ENCODE measurements at places on chromosomes 16 and 17.

GRCh38 chr17:77718669-77718961, 239.9 kb upstream of the TNRC6C start:
- DNase-seq, result no peak

GRCh38 chr16:705431-706188, at the start of gene FBXL16:
Gene FBXL16 (minus strand): TSS chr16:705801. CDS start chr16:697405, 8,396 bp downstream.
- DNase-seq, result peak; percentile 93

DNA sequence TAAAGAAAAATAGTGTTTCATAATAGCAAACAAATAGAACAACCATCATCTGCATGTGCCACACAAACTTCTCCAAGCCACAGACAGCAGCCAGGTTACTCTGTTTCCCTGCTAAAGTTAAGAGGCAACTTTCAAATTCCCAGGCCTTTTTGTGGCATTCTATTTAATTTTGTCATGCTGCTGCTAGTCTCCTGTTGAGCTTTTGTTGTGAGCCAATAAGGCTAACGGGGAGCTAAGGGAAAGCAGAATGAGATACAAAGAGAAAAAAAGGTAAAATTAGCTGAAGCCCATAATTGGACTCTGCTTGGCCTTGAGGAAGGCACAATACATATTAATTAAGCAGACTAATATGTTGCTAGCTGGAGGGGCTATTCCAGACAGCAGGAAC, 74.7 kb upstream of the GNAO1 start:
- no peak for DNase-seq

DNA sequence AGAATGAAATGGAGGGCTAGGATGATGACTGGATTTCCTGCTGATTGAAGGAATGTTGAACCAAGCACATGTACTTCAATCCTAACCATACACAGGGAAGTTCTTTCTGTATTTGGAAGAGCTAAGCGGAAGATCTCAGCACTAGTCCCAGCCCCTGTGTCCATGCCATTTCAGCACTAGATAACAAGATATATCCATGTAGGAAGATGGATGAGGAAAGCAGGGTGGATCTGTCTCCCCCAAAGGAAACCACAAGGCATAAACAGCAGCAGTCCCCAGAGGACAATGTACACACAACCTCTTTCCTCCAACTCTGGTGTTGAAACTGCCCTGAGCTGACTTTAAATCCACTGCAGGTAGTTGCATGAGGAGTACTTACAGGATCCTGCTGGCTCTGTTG, 75.1 kb downstream of the GRIN2A start:
- DNase-seq, result no peak

DNA sequence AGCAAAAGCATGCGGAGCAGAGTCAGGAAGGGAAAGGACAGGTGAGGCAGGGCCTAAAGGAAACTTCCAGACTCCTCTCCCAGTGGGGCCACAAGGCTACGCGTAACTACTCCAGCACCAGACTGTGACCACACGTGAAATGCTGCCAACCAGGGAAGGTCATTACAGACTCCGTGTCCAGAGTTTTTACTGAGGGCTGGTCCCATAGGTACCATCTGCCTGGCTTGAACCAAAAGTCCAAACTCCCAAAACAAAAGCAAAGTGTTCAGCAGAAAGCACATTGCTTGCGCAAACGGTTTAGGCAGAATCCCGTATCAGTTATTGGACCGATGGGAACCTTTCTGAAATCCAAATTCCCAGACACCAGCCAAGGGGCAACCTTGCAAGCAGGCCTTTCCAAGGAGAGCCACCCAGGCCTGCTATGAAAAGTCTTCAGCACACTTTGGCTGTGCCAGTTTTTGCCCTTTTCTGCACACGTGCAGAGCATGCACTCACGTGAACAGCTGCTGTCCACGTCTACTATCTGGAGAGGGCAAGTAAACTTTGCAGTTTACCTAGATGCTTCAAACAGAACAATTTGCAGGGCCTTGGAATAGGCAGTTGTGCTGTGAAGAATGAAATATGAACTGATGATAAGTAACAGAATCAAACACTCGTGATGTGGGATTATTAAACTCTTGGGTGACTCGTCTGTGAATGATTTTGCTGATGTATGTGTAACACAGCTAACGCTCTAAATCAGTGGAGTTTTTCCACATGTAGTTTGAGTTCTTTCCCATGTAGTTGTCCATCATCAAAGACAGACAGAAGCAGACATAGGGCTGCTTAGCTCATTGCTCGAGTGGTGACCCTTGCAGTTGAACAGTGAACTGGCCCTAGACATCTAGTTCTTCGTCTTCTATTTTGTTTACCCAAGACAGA, 58.1 kb upstream of the CRISPLD2 start:
- DNase-seq, result no peak

DNA sequence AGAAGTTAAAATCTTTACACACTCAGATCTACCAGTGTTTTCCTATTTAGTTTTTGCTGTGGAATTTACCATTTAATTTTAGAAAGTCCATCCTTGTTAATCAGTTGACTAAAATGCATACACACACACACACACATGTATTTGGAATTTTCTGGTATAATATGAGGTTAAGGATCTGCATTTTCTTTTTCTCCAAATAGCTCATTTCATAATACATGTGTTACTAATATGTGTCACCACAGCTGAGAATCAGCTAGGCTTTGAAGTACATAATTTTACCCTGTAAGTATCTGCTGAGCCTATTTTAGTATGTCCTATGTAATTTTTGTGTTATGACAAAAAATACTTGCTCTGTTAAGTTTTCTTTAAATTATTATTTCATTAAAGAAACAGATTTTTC, 143.2 kb downstream of the PHKB start:
- DNase-seq, result no peak

- DNase-seq, result peak; percentile 9
Observed at GRCh38 chr17:55388842-55389241, 32.8 kb downstream of the MMD start.

DNA sequence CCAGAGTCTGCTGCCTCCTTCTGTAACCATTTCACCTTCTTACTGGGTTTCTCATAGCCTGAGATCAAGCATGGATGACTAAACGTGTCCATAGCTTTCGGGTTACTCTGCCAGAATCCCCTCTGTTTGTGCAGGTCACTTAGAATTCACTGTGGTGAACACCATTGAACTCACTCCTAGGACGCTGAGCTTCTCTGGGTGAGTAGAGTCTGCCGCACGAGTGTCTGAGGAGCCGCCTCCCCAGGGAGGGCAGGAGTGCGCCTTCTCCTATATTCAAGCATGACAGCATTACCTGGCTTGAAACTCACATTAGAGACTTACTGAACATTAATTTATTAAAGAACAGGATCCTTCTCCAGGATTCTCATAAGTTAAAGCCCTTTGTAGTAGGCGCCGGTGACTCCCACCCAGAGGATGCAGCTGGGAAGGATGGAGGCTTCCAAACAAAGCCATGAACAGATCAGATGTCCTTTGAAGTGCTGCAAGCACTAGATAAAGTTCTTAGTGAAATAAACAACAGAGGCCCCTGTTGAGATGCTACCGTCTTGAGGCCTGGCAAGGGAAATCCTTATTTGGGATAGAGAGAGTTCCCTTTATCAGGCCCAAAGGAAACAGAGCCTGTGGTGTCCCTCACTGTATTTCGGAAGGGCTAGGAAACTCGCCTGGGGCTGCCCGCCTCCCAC, 144.6 kb upstream of the PLCG2 start:
- DNase-seq, result no peak

DNA sequence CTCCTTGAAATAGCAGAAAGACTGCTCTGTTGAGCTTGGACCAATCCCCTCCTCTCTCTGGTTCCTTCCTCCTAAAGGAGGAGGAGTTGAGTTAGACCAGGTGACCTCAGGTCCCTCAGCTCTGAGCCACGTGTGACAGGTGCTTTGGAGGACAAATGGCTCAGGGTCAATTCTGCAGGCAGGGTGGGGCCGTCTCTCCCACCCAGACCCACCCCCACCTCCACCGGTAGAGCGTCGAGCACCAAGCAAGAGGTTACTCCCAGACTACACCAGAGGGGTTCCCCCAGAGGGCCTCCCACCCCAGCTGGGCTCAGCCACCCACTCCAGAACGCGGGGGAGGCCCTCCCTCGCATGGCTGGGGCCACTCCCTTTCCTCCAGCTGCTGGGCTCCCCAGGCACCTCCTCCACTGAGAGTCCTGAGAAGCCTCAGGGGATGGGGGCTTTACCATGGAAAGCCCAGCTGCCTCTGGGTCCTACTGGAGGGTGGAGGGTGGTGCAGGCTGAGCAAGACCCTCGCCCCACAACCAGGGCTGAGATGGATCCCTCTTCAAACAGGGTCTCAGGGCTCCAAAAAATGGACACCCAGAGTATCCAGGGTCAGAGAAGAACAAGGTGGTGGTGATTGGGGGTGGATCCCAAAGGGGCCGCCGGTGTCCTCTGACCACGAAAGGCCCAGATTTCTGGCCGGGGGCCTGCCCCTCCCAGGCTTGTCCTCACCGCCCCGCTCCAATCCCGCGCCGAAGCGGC, 7.6 kb downstream of the MYO1C start:
- no peak for DNase-seq

GRCh38 chr17:78862073-78863023, 21.7 kb upstream of the USP36 start:
- DNase-seq, result no peak

GRCh38 chr16:73010150-73010676, 37.7 kb downstream of the ZFHX3 start:
- no peak for DNase-seq

DNA sequence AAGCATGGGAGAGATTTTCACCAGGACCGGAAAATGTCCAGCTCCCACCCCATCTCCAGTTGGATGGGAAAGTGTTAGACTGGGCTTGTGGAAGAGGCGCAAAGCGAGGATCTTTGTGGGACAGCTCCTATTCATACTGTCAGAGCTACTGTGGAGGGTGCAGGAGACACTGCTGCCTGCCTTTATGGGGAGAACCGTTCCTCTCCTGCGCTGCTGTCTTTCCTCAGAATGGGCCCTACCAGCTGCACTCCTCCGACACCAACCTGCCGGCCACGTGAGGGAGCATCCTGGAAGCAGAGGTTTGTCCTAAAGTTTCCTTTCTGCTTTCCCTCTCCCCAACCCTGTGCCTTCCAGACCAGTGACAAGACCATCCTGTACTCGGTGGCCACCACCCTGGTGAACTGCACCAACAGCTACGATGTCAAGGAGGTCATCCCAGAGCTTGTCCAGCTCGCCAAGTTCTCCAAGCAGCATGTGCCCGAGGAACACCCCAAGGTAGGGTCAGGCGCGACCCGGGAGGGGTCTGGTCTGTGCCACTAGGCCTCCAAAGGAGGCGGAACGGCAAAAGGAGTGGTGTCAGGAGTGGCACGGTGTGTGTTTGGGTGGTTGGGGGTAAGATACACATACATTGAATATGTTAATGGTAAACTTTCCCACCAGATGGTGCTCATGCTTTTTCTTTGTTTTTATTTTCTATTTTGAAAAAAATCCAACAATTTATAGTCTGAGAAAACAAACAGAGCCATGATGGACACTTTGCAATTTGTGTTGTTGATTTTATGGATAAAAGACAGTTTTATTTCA, 23.0 kb downstream of the SLC35G3 start:
- DNase-seq, result no peak

DNA sequence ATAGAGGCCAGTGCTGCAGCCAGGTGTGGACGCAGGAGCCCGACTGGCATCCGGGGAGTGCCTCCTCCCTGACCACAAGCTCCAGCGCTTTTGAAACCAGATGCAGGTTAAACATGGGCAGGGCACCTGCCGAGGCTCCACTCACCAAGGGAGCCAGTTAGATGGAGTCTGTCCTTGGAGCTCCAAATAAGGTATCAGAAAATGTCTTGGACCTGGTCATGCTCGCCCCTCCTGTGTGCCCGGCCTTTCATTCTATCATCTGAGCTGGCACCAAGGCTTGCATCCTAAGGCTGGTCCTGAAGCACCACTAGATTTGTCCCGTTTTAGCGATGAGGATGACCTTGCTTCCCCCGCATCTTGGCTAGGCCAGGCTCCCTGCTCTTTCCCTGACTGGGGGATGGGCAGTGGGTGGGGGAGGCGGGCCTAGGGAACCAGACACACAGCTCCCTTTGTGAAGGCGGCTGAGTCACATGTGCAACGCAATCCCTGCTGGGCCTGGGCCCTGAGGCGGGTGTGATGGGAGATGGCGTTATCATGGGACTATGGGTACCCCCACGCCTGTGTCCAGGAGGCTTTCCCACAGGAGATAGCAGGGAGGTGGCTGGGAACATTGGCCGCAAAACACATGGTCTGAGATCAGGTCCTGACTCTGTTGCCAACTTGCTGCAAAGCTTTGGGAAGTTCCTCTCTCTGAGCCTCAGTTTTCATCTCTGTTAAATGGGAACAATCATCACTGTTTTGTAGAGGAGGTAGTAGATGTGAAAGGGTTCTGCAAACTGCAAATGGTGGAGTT, 5.0 kb upstream of the ADGRG1 start:
- DNase-seq, result peak; percentile 94

- peak; percentile 57 for DNase-seq
Observed at GRCh38 chr16:84341528-84342295, 26.6 kb upstream of the ATP2C2 start.

GRCh38 chr16:50808929-50809538, 67.1 kb downstream of the CYLD start:
- no peak for DNase-seq

DNA sequence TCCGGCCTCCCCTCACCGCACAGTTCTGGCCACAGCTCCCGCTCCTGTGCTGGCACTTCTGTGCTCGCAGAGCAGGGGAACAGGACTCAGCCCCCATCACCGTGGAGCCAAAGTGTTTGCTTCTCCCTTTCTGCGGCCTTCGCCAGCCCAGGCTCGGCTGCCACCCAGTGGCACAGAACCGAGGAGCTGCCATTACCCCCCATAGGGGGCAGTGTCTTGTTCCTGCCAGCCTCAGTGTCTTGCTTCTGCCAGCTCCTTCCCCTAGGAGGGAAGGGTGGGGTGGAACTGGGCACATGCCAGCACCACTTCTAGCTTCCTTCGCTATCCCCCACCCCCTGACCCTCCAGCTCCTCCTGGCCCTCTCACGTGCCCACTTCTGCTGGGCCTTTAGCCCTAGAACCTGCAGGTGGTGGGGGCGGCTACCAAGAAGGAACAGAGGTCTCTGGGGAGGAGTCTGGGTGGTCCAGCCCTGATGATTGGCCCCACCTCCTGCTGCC, 645 bp upstream of the ELMO3 start:
- peak; percentile 94 for DNase-seq
